Colonic mucosa (tissue), 4 donors: ENCODE measurements at places on chromosomes 11 and 22. TPM values are rescaled to one million over a fixed set of nuclear protein-coding genes. Genes with fewer than 3 reads are reported as not detected.

Gene OR51I1
- total RNA-seq: not detected

Gene CEND1
- 0.35 TPM for total RNA-seq

Gene SMIM35
- not detected for total RNA-seq

Gene SIK3
- total RNA-seq: 28.0 TPM

Gene RAG1
- 0.47 TPM for total RNA-seq

DNA sequence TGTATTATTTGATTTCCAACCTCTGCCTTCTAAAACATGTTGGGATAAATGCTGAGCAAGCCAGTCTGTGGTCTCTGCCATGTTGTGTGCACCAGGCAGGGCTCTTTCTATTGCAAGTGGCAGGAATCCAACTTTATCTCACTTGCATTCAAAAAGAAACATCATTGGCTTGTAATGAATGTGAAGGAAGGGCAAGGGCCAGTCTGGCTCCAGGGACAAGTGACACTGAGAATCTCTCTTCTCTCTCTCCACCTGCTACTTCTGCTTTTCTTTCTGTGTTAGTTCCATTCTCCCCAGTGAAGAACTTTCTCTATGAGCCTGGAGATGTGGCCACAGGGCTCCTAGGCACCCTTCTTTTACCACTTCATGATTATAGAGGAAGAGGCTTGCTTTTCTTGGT lies 329.9 kb upstream of the NCAM1 start:
- no peaks in the 10 kb centered on the region for H3K4me1 ChIP-seq
- no peaks in the 10 kb centered on the region for H3K36me3 ChIP-seq
- H3K27ac ChIP-seq: no peak overlapping the region
- DNase-seq: no peak
- no peaks in the 10 kb centered on the region for H3K27me3 ChIP-seq

GRCh38 chr11:130144141-130144540 lies 15.4 kb upstream of the ST14 start:
- DNase-seq: peak; percentile 77
- peaks cover 32% of the 10 kb centered on the region for H3K4me1 ChIP-seq
- peak overlapping the region; percentile 77 for H3K27ac ChIP-seq
- no peaks in the 10 kb centered on the region for H3K36me3 ChIP-seq
- no peaks in the 10 kb centered on the region for H3K27me3 ChIP-seq

- no peaks in the 10 kb centered on the region for H3K4me1 ChIP-seq
- no peaks in the 10 kb centered on the region for H3K27me3 ChIP-seq
- H3K4me3 ChIP-seq: no peak overlapping the region
- H3K27ac ChIP-seq: no peak overlapping the region
- H3K36me3 ChIP-seq: no peaks in the 10 kb centered on the region
These were observed 105.0 kb downstream of the TRPC6 start for GRCh38 chr11:101478587-101479369.

GRCh38 chr11:64355078-64355940 lies 3.7 kb upstream of the RPS6KA4 start:
- peaks cover 23% of the 10 kb centered on the region for H3K4me1 ChIP-seq
- no peaks in the 10 kb centered on the region for H3K36me3 ChIP-seq
- DNase-seq: peak; percentile 77
- peak overlapping the region; percentile 9 for H3K4me3 ChIP-seq
- H3K27ac ChIP-seq: no peak overlapping the region

DNA sequence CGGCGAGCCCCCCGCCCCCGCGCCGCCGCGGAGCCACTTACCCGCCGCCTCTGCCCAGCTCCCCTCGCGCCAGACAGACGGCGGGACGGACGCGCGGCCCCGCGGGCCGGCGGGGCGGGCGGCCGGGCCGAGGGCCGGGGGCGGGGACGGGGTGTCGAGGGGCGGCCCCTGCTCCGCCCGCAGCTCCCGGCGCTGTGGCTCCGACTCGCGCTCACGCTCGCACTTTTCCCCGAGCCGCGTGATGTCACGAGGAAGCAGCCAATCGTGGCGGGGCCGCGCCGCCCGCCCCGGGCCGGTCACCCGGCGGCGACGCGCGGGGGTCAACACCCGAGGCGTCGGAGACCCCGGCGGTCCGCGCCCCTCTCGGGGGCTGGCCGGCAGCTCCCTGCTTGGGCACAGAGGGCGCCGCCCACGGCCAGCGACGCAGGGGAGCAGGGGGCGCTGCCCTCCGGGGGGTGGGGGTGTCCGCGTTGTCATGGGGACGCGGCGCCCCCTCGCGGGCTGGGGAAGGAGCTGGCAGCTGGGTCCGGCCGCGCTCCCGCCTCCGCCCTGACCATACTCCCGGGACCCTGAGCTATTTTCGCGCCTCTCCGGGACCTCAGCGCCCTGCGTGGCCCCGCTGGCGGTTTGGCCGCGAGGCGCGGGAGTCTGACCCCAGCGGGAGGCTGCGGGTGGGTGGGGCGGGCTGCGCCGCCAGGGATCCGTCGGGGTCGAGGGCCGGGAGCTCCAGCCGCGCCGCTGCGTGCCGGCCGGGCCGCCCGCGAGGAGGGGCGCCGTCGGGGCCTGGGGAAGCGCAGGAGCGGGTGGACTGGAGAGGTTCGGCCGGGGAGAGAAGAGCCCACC lies at the start of gene CHRM4:
CHRM4 (minus strand) TSS at position 199 of the 843 bp plus-strand sequence. CDS start 5,219 bp downstream, outside the sequence.
- no peak for DNase-seq
- H3K4me3 ChIP-seq: peak within 1 kb of the TSS; percentile 40
- H3K36me3 ChIP-seq: no peaks in the 10 kb centered on the region
- no peak within 1 kb of the TSS for H3K27ac ChIP-seq

- H3K27me3 ChIP-seq: no peaks in the 10 kb centered on the region
- H3K36me3 ChIP-seq: no peaks in the 10 kb centered on the region
- DNase-seq: no peak
- H3K4me1 ChIP-seq: no peaks in the 10 kb centered on the region
- H3K27ac ChIP-seq: no peak overlapping the region
These were observed 12.9 kb downstream of the SIRT3 start for GRCh38 chr11:223026-223789.

DNA sequence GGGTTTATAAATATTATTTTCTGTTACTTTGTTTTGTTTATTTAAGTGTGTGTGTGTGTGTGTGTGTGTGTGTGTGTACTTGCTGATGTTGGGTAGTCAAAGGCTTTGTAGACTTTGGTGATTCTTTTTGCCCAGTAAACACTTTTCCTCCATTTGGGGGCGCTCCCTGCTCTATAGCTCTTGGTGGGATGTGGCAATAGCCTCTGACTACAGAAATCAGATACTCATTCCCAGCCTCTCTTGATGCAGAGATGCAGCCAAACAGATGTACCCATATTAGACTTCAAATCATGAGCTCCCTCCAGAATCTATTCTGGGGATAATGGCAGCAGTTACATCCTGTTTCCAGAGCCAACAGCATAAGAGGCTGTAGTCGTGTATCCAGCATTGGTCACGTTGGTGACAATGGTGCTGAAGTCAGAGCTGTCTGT lies 33.4 kb upstream of the APOL5 start:
- no peaks in the 10 kb centered on the region for H3K4me1 ChIP-seq
- no peak overlapping the region for H3K27ac ChIP-seq
- DNase-seq: peak; percentile 30
- no peaks in the 10 kb centered on the region for H3K36me3 ChIP-seq
- no peak overlapping the region for H3K4me3 ChIP-seq

GRCh38 chr11:12981676-12982522 lies 27.2 kb upstream of the RASSF10 start:
- no peak overlapping the region for H3K4me3 ChIP-seq
- no peaks in the 10 kb centered on the region for H3K36me3 ChIP-seq
- H3K27ac ChIP-seq: no peak overlapping the region

DNA sequence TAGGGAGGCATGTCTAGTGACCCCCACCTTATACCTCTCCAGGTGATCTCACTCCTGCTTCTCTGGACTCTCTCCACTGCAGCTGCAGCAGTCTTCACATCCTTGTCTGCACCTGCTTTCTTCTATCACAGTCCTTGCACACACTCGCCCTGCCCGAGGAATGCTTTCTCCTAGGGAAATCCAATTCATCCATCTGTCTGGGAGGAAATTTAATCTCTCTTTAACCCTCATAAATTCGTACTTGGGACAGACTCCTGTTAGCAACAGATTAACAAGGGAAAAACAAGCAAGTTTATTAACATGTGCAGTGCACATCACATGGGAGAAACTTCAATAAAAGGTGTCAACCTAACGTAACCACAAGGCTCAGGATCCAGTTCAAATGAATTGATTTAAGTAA lies 11.3 kb upstream of the RCN1 start:
- H3K4me1 ChIP-seq: no peaks in the 10 kb centered on the region
- H3K27me3 ChIP-seq: no peaks in the 10 kb centered on the region
- no peak for DNase-seq
- H3K36me3 ChIP-seq: no peaks in the 10 kb centered on the region
- no peak overlapping the region for H3K4me3 ChIP-seq
- H3K27ac ChIP-seq: no peak overlapping the region

- no peaks in the 10 kb centered on the region for H3K36me3 ChIP-seq
- no peak overlapping the region for H3K27ac ChIP-seq
- H3K4me1 ChIP-seq: no peaks in the 10 kb centered on the region
- no peak for DNase-seq
- no peak overlapping the region for H3K4me3 ChIP-seq
These were observed 43.2 kb downstream of the SLCO2B1 start for GRCh38 chr11:75194147-75194546.

DNA sequence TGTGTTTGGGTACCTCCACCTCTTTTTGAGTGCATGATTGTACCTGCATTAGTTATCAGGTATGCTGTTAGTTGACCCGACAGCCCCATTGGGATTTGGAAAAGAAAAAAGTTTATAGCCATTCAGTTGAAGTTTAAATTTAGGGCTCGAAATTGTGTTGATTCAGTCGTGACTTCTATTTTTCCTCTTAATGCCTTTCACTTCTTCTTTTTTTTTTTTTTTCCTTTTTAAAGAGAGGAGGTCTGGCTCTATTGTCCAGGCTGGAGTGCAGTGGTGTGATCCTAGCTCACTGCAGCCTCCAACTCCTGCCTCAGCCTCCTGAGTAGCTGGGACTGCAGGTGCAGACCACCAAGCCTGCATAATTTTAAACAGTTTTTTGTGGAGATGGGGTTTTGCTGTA lies 2.3 kb downstream of the STT3A start:
- no peak overlapping the region for H3K27ac ChIP-seq
- H3K36me3 ChIP-seq: no peaks in the 10 kb centered on the region
- H3K4me1 ChIP-seq: no peaks in the 10 kb centered on the region
- DNase-seq: no peak
- no peaks in the 10 kb centered on the region for H3K27me3 ChIP-seq
- H3K4me3 ChIP-seq: no peak overlapping the region

GRCh38 chr11:8356721-8357504 lies 93.2 kb upstream of the LMO1 start:
- no peak overlapping the region for H3K4me3 ChIP-seq
- DNase-seq: no peak
- no peaks in the 10 kb centered on the region for H3K4me1 ChIP-seq
- no peak overlapping the region for H3K27ac ChIP-seq
- no peaks in the 10 kb centered on the region for H3K27me3 ChIP-seq
- H3K36me3 ChIP-seq: no peaks in the 10 kb centered on the region

- no peaks in the 10 kb centered on the region for H3K27me3 ChIP-seq
- no peaks in the 10 kb centered on the region for H3K4me1 ChIP-seq
- no peak overlapping the region for H3K4me3 ChIP-seq
- no peak for DNase-seq
- H3K36me3 ChIP-seq: no peaks in the 10 kb centered on the region
These were observed 1220.2 kb downstream of the JRKL start for GRCh38 chr11:97610000-97610399.
